ENCODE measurements at places on chromosomes 12 and 14.

DNA sequence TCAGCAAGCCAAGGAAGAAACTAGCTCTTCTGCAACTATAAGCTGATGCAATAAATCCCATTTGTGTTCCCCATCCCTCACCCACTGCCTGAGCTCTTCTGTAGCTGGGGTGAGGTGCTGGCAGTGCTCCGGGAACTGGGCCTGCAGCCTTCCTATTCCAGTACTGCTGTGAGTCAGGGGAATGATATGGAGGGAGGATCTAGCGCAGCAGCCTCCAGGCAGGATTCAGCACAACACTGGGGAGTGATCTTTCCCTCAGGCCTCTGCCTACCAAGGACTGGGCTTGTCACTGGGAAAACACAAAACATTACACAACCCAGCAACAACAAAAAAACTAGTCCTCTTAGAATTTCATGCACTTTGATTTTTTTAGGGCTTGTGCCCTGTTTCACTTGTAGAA is 58.7 kb downstream of the ST8SIA1 start:
- no peak for DNase-seq

- no peak for DNase-seq
These were observed 155.1 kb downstream of the CALM1 start for GRCh38 chr14:90551733-90552464.

DNA sequence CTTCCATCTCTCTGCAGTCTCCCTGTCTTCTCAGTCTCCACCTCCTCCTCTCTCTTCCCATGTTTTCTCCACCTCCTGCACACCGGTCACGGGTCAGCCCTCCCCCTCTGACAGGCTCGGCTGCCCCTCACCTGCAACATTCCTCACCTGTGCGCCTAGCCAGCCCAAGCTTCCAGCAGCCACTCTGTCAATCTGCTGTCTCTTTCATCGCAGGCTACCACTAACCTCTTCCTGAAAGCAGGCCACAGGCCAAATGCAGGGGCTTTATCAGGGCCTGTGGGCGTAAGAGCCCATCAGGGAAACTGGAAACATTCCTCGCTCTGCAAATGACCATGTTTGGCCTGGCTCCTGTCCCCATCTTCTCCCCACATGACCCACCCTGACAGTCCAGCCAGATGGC is 34.5 kb downstream of the CMKLR1 start:
- DNase-seq = no peak

DNA sequence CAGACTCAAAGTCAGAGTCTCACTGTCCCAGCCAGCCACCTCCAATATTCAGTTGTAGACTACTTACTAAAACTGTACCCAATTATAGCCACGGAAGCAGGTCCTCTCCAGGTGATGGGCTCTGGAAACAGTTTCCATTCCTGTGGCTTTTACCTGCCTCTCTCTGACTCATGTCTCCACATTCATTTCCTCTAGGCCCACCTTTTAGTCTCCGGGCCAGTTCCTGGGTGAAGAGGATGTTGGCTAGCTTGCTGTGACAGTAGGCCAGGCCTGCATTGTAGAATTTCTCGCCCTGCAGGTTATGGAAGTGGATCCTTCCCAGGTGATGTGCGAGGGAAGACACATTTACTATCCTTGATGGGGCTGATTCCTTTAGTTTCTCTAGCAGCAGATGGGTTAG is 5.6 kb downstream of the RDH11 start:
- no peak for DNase-seq

- no peak for DNase-seq
These were observed 15.5 kb downstream of the SCAF11 start for GRCh38 chr12:45974883-45975282.

All from MV-4-11 (cell line).